ENCODE measurements at places on chromosomes 7 and 10.

DNA sequence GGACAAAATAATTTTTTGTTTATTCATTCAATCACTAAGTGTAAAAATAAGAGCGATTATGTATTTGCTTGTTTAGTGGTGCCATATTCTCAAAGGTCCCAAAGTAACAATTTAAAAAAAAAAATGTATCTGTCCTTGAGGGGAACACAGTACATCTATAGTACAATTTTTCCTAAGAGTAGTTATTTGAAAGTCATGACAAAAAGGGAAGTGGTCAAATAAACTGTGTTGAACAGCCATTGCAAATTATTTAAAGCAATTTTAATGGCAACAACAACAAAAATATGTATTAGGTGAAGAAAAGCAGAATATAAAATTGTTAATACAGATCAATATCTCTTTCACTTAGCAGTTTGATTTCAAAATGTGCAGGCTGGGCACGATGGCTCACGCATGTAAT is 943.5 kb downstream of the CNTNAP2 start:
- no peak for DNase-seq

GRCh38 chr7:98276241-98276761 is 5.2 kb upstream of the BRI3 start:
- DNase-seq = no peak

GRCh38 chr10:121596689-121597503 is 1.3 kb downstream of the FGFR2 start:
- no peak for DNase-seq

GRCh38 chr7:30549931-30550493 is 44.7 kb upstream of the GARS1 start:
- DNase-seq = no peak

GRCh38 chr10:124654686-124655085 is 89.5 kb downstream of the FAM53B start:
- no peak for DNase-seq

DNA sequence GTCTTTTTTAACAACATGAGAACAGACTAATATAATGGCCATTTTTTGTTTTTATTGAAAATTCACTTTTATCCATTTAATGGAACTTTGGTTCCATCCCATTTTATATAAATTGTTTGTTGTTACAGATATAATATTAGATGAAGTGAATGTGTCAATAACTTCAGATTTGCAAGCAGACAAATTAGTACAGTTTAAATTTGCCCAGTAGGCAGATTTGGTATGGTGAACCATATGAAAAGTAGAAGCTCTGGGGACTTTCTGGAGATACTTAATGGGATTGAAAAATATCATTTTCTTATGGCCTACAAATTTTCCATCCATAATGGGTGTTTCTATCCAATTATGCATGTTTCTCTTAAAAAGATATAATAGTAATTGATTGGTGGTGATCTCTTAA is 1196.2 kb upstream of the C7orf33 start:
- no peak for DNase-seq

DNA sequence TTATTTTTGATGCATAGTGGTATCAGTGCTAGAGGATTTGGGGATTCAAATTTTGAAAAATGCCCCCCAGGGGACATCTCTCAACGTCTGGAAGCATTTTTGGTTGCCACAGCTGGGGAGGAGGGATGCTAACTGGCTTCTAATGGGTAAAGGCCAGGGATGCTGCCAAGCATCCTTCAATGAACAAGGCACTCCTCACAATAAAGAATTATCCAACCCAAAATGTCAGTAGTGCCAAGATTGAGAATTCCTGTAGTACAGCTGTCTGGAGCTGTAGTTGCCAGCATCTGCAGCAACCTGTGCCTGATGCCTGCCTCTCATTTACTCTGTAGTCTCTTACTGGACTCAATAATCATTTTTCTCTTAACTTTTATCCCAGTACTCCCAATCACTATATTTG is 53.5 kb downstream of the SEPTIN7 start:
- no peak for DNase-seq

DNA sequence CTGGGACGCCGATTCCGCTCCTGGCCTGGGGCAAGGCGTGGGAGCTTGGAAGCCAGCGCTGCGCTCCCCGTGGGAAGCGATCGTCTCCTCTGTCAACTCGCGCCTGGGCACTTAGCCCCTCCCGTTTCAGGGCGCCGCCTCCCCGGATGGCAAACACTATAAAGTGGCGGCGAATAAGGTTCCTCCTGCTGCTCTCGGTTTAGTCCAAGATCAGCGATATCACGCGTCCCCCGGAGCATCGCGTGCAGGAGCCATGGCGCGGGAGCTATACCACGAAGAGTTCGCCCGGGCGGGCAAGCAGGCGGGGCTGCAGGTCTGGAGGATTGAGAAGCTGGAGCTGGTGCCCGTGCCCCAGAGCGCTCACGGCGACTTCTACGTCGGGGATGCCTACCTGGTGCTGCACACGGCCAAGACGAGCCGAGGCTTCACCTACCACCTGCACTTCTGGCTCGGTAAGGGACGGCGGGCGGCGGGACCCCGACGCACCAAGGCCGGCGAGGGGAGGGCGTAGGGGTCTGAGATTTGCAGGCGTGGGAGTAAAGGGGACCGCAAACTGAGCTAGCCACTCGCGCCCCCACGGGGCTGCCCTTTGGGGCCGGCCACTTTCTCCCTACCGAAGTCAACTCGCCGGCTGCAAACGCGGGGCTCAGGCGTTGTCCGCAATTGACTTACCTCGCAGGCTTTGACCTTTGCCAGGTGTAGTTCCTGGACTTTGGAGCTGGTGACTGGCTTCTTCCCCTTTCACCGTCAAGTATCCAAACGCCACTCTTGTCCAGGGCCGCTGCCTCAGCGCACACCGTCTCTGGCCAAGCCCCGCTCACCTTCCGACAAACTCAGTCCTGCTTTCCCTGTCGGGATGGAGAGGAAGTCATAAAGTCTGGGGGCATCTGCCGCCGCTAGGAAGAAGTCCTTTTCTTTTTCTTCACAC is at the start of gene SCIN:
TSS of gene SCIN (plus strand) at position 187 of the 928 bp plus-strand sequence. CDS start at position 254, 67 bp downstream.
- no peak for DNase-seq

- DNase-seq = no peak
Observed at GRCh38 chr7:147062897-147063296, 946.3 kb downstream of the CNTNAP2 start.

GRCh38 chr7:42342381-42342780 is 105.4 kb upstream of the GLI3 start:
- no peak for DNase-seq

GRCh38 chr10:11205030-11205772 is 187.5 kb downstream of the CELF2 start:
- DNase-seq = no peak

DNA sequence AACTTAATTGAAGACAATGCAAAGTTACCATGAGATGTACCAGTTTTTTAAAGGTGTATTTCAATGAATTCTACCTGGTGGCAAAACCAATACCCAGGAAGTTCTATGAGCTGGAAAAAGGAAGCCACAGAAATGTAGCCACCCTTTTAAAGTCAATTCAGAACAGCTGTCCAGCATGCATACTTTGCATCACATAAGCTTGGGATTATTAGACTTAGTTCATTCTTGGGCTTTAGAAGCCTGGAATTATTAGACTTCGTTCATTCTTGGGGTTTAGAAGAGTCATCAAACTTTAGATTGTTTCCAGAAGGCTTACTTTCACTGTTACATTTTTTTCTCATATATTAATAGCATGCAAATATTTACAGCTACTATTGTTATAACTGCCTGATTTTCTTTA is 20.9 kb downstream of the SLC25A13 start:
- DNase-seq = no peak

GRCh38 chr7:159231017-159231416 is 86.3 kb upstream of the VIPR2 start:
- DNase-seq = no peak

DNA sequence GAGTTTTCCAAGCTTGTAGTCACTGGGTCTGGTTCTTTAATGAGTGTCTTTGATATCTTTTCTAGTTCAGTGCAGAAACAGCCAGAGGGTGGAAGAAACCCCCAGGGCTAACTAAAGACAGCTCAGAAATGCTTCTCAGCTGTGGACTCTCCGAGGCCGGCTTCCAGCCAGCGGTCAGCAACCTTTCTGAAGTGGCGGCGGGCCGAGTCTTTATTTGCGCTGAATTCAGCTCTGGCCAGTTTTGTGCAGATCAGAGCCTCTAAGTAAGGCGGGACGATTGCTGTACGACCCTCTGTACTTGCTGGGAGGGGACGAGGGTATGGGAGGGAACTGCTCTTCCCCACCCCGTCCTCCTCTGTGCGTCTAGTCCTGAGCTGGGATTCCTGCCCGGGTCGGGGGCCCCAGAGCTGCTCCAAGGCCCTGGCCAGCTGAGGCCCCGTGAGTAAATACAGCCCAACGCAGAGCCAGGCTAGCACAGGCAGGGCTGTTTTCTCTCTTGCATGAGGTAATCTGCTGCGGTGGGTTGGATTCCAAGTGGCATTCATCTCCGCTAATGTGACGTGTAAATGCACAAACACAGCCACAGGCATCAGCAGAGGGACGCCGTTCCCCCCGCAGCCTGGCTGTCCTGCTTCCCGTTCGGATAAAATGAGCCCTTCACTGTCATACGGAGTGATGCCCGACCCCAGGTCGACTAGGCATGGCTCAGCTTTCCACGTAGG is 159.8 kb downstream of the PIP4K2A start:
- DNase-seq = no peak

DNA sequence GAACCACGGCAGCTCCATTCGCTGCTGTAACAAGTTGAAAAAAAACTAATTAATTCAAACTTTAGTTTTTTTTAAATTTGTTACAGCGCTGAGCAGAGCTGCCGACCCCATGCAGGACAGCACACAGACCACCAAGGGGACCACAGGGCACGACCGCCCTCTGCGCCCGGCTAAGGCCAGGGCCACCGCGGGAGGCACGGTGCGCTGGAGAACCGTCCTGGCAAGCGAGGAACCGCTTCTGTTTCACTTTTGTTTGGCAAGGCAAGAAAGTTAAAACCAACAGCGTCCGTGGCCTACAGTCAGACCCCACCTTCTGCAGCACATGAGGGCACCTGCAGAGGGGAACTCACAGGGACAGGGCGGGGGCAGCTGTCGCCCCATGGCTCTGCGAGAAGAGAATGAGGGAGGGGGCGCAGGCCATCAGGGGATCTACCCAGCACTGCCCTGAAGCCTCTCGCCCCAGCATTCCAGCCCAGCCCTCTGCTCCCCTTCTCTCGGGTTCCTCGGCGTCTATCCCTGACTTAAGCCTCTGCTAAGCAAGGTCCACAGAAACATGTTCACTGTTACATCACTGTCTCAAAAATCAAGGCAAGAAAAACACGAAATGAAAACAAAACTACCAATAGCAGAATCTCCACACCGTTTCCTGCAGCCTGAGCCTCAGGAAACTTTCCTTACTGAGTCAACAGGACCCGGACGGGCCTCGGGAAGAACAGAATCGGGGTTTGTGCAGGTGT is 204.4 kb downstream of the DIP2C start:
- no peak for DNase-seq

DNA sequence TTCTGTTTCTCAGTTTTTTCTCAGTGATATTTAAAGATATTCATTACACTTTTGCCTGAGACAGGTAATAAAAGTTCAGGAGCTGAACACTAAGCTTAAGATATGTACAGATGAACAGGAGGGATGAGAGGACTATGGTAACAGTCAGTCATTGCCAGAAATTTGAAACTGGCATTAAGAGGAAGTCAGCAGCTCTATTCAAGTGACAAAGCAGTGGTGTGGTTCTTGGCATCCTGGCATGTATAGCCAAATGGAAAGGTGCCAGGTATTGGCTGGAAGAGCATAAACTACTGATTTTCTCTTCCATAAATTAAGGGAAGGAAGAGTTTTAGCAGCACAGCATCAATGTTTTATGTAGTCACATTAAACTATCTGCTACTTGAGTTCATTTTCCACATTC is 22.7 kb downstream of the HOXA1 start:
- no peak for DNase-seq

DNA sequence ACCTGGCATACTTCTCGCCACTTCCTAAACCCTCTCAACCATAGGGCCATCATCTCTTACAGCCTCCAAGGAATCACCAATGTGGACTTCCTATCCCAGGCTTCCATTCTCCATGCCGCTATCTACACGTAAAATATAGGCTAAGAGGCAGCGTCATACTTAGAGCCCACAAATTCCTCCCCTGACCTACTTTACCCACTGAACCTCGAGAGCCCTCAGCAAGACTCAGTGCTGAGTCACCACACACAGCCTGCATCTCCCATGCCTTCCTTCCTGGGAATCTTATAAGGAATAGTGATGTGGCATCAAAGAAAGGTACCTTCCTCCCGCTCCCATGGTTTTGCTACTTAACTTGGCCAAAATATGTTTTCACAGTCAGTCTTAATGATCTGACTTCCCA is 435.6 kb upstream of the NFE2L3 start:
- no peak for DNase-seq

DNA sequence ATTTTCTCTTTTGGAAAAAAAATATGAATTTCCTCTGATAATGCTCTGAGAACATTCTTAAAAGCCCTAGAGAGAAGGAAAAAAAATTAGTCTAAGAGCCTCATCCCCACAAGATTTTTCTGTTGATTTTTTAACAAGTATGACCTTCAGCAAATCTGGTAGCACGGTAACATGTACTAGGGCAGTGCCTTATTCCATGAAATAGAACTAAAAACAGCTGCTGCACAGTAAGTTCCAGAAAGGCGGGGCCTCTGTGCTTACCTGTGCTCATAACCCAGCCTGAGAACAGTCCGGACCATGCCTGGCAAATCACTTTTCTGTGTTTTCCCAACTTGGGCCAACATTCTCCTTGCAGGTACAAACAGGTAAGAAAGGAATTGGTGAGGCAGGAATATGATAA is 519.1 kb upstream of the AKR1E2 start:
- no peak for DNase-seq

DNA sequence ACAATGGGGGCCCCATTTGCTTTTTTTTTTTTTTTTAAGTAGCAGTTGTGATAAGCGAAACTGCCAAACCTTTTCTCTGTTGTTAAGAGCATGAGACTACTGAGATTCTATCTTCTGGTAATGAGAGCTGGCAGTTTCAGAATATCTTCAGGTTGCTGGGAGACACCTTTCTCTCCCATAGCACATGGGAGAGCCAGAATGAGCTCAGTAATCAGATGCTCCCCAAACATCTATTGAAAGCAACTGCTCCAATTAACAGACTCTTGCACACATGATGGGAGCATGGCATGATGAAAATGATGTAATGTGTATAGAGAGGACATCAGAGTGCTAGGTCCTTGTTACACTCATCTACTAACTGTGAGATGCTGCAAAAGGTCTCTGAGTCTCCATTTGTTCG is 18.8 kb downstream of the MYO3A start:
- DNase-seq = no peak

- DNase-seq = no peak
Observed at GRCh38 chr7:25325186-25325757, 97.0 kb upstream of the NPVF start.

- no peak for DNase-seq
Observed at GRCh38 chr7:141441837-141442627, 109.2 kb upstream of the AGK start.

DNA sequence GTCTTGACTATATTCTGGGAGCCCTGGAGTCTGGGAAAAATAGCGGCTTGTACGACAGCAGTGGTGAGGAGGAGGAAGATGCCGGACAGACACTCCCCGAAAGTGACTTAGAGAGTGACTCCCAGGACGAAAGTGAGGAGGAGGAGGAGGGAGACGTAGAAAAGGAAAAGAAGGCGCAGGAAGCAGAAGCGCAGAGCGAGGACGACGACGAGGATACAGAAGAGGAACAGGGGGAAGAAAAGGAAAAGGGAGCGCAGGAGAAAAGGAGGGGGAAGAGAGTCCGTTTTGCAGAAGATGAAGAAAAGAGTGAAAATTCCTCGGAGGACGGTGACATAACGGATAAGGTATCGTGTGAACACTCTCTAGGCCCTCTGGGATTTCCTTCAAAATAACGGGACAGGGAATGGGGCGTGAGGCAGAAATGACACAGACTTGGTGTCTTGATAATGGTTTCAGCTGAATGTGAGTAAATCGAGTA is 908 bp downstream of the NOM1 start:
- DNase-seq = no peak

GRCh38 chr10:9157656-9158055 is 1103.2 kb downstream of the GATA3 start:
- DNase-seq = no peak

Data from activated T-helper 1 cell treated with anti-CD3 and anti-CD28 coated beads, Interleukin-2, amount 50 U/mL, for 16 hours (primary cell).